ENCODE measurements at places on chromosomes 1 and 21. TPM values are rescaled to one million over a fixed set of nuclear protein-coding genes. Genes with fewer than 3 reads are reported as not detected.
A peak's percentile ranks its signal among the peaks of the same experiment; 100 is the strongest.

DNA sequence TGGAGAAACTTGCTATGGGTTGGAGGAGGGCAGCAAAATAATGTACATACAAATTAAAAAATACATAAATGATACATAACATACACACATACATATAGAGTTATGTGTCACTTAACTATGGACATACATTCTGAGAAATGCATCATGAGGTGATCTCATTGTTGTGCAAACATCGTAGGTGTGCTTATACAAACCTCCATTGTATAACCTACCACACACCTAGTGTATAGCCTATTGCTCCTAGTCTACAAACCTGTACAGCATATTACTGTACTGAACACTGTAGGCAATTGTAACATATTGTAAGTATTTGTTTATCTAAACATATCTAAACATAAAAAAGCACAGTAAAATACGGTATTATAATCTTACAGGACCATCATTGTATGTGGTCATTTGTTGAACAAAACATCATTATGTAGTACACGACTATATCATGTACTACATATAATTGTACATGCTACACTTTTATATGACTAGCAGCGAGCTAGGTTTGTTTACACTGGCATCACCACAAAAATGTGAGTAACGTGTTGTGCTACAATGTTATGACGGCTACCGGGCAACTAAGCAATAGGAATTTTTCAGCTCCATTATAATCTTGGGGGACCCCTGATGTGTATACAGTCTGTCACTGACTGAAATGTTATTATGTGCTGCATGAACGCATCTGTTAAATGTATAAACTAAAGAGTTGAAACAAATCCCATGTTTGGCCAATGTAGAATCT is 35.5 kb downstream of the ITGB3BP start:
- no peaks in the 10 kb centered on the region for H3K36me3 ChIP-seq
- H3K27me3 ChIP-seq = no peaks in the 10 kb centered on the region
- H3K4me1 ChIP-seq = no peaks in the 10 kb centered on the region
- H3K4me3 ChIP-seq = no peak overlapping the region
- no peak overlapping the region for H3K27ac ChIP-seq
- no peak for DNase-seq

DNA sequence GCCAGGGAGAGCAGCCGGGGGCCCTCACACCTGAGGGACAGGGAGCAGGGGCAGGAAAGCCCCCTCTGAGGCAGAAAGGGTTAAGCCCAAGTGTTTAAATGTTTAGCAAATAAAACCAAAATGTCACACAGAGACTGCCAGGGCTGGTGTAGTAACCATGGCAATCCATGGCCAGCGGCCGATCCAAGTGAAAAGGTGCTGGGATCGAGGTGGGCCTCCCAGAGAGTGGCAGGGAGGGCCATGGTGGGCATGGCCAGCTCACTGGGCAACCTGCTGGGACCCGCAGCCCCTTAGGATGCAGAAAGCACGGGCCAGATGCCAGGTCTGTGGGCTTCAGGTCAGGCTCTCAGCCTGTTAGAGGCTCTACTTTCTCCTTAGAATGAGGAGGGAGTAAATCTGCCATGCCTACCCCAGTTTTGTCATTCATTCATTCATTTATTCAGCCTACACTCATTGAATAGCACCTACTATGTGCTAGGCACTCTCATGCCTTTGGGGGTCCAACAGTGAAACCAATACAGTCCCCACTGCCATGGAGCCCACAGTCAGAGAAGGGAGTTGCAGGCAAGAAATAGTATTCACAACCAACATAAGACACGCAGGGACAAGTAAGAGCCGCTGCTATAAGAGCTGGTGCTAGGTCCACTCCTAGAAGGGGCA is 56.1 kb downstream of the KCNN3 start:
- no peak overlapping the region for H3K27ac ChIP-seq
- DNase-seq = no peak
- H3K4me3 ChIP-seq = no peak overlapping the region
- no peaks in the 10 kb centered on the region for H3K36me3 ChIP-seq
- H3K4me1 ChIP-seq = no peaks in the 10 kb centered on the region
- H3K27me3 ChIP-seq = no peaks in the 10 kb centered on the region

The PGLYRP4 gene
- not detected for total RNA-seq

GRCh38 chr21:45300786-45301520 is 13.3 kb upstream of the POFUT2 start:
- no peak overlapping the region for H3K4me3 ChIP-seq
- no peaks in the 10 kb centered on the region for H3K36me3 ChIP-seq
- peak; percentile 8 for DNase-seq
- H3K27ac ChIP-seq = no peak overlapping the region
- no peaks in the 10 kb centered on the region for H3K27me3 ChIP-seq

The IGSF9 gene
- not detected for total RNA-seq

The CCDC17 gene
- total RNA-seq = 2.0 TPM
